Brain pericyte (primary cell): ENCODE measurements at places on chromosomes 2 and 18.

- DNase-seq = no peak
Observed at GRCh38 chr2:181231151-181231550, 226.0 kb upstream of the ITGA4 start.

DNA sequence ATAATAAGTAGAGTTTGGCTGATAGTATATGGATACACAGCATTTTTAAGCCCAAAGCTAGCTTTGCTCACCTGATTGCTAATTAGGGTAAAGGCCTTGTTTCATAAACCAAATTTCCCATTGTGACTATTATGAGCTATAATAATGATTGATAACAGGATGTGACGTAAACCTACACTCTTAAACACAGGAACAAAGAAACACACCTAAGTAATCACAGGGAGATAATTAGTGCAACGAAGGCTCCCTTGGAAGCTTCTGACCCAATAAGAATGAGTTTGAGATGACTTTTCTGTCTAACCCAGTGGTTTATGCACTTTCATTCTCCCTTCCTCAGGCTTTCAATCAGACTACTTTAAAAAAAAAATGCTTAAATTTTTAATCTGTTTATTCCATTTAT is 683.2 kb downstream of the SATB2 start:
- no peak for DNase-seq

- DNase-seq = no peak
Observed at GRCh38 chr2:97991081-97991856, 4.5 kb downstream of the TMEM131 start.

GRCh38 chr2:26088038-26088643 is 54.3 kb downstream of the RAB10 start:
- no peak for DNase-seq

DNA sequence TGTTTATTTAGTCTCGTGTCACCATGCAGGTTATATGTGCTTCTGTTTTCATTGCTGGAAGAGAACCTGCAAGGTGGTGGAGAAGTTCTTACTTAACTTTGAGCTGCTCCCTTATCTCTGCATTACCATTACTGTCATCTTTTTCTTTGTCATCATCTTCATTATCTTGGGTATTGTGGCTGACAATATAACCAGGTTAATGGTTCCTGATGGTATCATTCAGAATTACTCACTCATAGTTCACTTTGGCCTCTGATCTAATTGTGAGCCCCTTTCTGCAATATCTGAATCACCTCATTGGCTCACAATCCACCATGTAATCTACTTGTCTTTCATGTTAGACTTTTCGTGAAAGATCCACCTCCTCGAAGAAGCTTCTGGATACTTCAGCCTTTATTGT is 5.0 kb downstream of the CD28 start:
- DNase-seq = no peak

- no peak for DNase-seq
Observed at GRCh38 chr2:19806131-19806530, 95.7 kb downstream of the TTC32 start.

DNA sequence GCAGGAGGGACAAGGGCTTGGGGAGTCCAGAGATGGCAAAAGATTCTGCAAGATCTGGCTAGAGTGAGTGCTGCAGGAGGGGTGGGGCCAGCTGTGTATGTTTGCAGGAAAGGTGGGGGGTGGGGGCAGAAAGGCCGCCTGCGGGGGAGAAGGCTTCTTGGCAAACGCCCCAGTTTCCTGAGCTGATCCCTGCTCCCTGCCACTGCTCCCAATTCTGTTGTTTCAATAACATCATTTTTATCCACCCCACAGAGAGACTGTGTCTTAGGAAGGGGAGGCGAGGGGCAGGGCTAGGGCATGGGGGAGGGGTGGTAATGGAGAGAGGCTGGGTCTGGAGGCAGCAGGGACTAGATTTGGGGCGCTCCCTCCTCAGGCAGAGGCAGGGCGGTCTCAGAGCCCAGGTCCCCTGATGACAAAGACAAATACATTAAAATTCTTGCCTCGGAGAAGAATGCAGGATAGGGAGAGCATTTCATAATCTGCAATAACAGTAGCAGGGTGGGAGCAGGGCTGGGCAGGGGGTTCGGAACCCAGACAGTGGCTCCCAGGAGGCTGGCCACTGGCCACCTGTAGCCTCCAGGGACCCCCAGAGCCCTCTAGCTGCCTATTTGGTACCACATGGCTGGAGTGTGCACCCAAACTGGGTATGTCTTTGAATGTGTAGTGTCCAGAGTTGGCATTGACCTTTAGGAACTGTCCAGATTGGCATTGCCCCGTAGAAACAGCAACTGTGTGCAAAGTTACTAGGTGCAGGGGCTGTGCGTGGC is 2.1 kb upstream of the WNT6 start:
- no peak for DNase-seq

DNA sequence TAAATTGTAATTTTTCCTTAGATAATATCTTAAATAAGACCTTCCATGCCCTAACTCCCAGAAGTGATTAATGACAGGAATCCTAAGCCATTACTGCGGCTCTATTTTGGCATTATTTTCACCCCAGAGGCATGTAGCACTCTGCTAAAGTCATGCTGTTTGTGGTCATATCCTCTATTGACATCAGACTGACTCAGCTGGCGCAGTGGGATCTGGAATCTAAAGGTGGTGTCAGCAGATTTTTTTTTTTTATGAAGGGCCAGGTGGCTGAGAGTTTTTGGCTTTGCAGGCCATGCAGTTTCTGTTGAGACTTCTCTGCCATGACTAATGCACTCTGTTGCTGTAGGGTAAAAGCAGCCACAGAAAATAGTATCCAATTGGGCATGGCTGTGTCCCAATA is 64.1 kb upstream of the ACVR1C start:
- DNase-seq = peak; percentile 73

DNA sequence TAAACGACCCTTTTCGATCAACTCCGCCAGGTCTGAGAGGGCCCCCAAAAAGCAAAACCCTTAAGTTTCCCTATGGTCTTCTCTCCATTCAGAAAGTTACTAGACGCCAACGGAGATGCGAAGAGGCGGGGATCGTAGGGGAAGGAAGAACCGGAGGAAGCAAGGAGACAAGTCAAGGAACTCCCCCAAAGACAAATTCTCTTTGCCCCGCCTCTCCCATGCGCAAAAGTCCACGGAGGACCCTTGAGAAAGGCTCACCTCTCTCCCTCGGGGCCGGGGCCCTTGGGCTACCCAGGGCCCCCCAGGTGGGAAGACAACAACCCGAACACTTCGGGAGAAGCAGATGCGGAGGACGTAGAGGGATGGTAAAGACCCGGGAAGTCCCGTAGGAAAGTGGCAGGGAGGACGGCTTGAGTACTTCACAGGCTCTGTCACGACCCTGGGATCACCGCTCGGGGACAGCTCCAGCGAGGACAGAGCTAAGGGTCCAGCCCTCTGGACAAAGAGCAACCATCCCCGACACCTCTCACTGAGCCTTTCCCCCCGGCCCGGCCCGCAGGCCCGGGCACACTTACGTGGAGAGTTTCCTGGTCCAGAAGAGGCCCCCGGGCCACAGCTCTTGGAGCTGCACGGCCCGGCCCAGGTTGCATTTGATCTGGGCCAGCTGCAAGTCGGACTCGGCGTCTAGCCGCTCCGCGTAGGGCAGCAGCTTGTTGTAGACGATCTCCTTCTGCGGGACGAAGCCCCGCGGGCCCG is 647 bp downstream of the PSME4 start:
- DNase-seq = no peak

DNA sequence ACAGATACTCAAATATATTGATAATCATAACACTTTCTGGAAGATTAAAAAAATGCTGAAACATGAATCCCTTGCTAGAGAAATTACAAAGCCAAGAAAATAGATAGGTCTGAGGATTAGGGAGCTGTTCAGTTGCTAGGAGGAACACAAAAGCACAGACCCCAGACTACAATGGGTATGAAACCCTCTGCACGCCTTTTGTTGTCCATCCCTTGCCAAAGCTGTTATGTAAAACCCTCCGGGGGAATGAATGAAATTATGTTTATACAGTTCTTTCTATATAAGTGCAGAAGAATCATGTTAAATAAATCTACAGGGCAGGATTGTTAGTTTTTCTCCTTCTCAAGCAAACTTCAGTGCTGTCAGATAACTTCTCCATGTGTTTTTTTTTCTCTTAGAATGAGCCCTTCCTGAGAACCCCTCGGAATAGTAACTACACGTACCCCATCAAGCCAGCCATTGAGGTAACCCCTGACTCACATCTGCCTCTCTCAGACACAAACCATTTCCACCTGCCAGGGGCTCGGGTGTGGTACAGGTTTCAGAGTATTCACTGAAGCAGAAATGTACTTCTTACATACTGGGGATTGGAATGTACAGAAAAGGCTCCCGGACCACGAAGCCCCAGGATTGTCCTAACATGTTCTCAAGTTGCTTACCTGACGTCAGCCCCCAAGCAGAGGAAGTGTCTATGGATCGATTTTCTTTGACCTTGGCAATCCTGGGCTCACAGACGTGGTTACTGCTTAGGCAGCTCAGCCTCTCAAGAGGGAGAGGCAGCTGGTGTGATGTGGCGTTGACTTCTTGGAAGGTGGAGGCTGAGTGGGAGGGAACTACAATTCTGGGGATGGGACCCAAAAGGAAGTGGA is 118.0 kb downstream of the PLB1 start:
- peak; percentile 76 for DNase-seq

DNA sequence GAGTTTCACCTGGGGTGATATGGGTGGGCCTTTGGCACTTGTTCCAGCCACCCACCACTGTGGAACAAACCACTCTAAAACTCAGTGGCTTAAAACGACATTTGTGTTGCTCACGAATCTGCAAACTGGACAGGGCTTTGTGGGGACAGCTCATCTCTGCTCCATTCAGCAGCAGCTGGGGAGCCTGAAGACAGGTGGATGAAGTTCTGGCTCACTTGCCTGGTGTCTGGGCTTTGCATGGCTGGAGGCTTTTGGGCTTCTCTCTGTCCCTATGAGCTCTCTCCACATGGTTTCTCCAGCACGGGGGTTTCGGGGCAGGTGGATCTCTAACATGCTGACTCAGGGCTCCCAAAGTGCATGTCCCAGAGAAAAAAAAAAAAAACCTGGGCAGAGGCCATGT is 93.0 kb upstream of the GLI2 start:
- DNase-seq = no peak

DNA sequence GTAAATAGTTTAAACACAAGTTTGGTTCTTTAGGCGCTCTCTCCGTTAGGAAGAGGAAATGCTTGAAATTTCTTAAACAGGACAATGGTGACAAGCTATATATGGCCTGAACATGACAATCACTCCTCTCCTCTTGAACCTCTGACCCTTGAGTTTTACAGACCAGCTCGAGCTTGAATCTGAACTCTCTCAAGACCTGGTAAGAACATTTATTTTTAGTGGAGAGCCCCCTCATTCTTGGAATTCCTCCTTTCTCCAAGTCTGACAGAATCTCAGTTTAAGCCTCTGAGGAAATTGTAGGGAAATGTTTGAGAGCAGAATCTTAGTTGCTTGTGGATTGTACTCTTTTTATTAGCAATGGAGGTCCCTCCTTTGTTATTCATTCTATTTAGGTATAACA is 1293.6 kb upstream of the ZEB2 start:
- DNase-seq = no peak

DNA sequence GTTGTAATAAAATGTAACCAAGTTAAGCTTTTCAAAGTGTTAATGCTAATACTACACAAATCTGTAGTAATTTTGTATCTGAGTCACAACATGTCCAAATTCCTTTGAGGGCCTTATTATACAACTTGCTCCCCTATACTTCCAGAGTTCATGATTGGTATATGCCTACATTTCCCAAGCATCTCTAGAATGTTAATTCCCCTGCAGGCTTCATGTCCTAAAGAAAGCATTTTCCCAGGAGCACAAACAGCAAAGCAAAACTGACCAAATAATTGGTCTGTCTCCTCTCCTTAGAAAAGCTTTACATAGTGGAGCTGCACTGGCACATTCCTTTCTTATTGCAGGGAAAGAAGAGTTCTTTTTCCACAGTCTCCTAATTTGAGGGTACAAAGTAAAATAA is 3.7 kb downstream of the ALS2 start:
- DNase-seq = no peak

DNA sequence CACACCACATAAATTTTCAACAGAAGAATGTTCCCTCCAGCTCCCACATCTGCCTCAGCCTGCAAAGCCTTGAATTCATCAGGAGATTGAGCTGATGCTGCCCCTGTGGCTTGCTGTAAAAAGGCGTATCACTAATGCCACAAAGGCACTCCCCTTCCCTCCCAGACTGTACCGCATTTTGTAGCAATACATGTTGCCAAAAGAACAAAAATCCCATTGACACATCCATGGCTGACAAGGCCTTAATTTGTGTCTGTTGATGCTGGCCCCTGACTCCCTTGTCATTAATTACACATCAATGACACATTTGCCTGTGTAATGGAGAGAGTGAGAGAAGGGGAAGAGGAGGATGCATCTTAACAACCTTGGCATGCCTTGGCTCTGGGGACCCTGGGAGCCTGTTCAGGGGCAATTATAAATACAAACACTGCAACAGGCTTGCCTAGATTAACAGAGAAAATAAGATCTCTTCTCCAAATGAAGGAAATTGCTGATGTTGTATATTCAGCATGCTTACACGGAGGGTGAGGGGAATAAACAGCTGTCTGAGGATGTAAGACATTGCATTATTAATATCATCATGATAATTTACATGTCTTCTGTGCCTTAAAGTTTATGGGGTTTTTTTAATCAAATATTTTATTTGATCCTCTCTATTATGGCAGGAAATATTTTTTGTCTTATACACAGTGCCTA is 264.0 kb downstream of the SUCLG1 start:
- DNase-seq = no peak

DNA sequence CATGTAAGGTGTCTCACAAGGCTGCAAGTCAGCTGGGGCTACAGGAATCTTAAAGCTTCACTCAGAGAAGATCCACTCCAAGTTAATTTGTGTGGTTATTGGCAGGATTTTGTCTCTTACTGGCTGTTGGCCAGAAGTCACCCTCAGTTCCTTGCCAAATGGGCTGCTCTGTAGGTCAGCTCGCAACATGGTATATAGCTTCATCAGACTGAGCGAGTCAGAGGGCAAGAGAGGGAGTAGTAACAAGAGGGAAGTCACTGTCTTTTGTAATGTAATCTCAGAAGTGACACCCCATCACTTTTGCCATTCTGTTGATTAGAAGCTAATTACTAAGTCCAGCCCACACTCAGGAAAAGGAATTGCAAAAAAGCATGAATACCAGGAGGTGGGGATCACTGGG is 119.5 kb downstream of the LRRTM1 start:
- DNase-seq = no peak

- DNase-seq = no peak
Observed at GRCh38 chr2:46456789-46457188, 22.6 kb upstream of the TMEM247 start.

DNA sequence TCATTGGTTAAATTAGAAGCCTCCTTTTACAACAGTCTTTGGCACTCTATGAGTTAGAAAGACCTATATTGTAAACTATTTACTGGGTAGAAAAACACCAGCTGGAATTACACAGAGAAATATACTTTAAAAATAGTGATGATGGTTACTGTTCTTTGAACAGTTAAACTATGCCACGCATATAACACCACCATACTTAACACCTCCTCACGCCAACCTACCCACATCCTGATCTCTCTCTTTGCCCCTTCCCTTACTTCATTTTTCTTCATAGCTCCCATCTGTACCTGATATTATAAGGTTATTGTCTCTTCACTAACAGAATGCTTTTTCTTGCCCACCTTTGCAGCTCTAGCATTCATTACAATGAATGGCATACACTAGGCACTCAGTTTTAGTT is 173.8 kb downstream of the DPP4 start:
- no peak for DNase-seq

GRCh38 chr18:50636366-50637057 is 76.6 kb downstream of the MAPK4 start:
- DNase-seq = no peak
